ENCODE measurements at places on chromosomes 2 and 18.

- DNase-seq = no peak
These were observed 44.5 kb upstream of the SP3 start for GRCh38 chr2:174009488-174010223.

GRCh38 chr2:65136253-65136652 lies 6.3 kb upstream of the RAB1A start:
- no peak for DNase-seq

DNA sequence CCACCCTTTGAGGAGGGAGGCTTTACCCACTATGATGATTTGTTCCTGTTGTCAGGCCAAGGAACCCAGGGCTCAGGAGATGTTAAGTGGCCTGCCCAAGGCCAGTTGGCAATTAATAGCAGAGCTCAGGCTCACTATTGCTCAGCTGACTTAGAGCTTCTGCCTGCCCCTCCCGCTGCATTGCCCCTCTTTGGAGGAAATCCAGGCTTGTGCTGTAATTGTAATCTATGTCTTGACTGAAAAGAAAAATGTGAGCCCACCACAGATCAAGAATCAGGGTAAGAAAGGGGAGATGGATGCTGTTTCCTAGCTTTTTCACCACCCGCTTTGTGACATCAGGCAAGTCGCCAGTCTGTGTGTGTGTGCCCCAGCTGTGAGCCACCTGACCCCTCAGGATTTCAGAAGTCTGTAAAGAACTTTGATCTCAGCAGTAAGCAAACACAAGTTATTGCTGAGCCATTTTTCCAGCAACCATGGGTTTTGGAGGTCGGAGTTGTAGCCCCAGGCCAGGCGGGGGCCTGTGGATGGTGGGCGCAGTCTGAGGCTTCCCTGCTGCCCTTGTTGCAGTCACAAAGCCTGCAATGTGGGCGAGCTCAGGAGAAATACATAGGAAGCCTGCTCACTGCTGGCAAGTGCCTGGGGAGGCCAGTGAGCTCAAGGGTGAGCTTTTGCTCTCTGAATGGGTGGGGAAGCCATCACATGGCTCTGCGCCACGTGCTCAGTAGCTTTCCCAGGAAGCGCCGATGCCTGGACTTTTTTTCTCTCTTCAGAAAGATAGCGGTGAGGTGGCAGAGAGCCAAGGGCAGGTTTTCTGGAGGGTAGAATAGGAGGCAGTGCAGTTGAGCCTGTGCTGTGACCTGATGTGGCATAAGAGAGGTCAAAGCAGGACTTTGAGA lies 6.1 kb downstream of the CABLES1 start:
- DNase-seq = no peak

DNA sequence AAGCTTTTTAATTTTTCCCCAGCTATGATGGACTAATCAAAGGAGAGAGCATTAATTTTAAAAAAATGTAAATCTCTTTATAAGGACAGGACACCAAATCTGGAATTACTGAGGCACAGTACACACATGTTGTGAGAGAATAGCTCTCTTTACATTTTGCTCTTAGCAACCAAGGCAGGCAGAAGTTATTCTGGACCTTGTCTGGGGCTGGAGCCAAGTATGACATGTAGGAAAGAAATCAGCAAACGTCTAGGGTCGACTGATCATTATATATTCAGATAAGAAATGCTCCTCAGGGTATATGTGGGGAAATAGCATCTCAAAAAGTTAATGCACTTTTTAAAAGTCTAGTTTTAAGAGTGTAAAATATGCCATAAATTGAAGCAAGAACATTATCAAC lies 1330.0 kb upstream of the CELF4 start:
- DNase-seq = no peak
